ENCODE measurements at places on chromosomes 7 and 10.

DNA sequence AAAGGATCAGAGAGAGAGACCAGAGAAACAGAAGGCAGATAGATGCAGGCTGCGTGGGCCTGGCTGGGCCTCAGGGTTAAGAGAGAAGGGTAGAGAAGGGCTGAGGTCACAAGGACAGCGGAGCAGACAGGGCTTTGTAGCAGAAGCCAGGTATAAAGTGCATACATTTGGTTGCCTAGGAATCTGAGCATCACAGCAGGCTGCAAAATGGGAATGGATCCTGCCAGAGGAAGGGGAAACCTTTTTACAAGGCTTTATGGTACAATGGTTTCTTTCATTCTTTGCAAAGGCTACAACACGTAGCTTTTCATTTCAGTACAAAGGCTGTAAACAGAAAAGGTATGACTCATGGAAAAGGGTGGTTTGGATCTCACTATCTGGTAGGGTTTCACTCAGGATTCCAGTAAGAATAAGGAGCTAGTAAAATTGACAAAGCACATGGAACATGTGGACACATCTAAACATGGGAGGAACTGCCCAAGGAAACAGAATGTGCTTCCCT, 275.1 kb downstream of the DOCK4 start:
- DNase-seq, result no peak

- no peak for DNase-seq
These were observed 65.8 kb upstream of the PRKAR2B start for GRCh38 chr7:106978425-106979420.

DNA sequence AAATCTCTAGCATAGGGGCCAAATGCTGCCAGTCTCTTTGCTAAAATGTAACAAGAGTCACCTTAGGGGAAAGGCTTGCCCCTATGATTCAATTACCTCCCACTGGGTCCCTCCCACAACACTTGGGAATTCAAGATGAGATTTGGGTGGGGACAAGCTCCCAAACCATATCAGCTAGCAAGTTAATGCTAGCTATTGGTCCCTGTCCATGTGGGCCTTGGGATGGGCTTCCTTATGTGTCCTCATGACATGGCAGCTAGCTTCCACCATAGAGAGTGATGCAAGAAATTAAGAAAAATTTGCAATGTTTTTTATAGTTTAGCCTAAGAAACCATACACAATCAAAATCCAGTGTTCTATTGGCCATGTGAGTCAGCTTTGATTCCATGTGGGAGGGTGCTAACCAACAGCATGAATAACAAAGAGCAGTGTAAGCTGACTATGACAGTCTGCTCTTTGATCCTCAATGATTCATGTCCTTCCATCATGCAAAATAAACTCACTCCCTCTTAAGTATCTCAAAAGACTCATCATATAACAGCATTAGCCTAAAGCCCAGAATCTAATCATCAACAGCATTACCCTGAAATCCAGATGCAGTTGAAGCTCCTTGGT, 21.7 kb upstream of the ZNF365 start:
- DNase-seq, result no peak

DNA sequence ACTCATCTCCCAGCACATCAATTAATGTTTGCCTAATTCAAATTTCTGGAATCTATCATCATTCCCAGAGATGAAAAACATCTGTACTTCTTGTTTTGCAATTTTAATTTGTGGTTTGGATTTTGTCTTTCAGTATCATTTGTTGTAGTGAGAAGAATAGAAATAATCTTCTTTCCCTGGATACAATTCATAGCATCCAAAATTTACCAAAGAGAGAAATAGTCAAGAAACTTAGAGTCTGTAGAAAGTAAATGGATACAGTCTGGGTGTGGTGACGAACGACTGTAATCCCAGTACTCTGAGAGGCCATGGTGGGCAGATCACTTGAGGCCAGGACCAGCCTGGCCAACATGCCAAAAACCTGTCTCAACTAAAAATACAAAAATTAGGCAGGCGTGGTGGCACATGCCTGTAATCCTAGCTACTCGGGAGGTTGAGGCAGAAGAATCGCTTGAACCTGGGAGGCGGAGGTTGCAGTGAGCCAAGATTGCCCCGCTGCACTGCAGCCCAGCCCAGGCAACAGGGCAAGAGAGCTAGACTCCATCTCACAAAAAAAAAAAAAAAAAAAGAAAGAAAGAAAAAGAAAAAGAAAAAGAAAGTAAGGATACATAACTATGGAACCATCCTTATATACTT, 193.0 kb downstream of the RELN start:
- DNase-seq, result no peak

- DNase-seq, result no peak
These were observed 38.3 kb downstream of the AHCYL2 start for GRCh38 chr7:129263168-129263567.

DNA sequence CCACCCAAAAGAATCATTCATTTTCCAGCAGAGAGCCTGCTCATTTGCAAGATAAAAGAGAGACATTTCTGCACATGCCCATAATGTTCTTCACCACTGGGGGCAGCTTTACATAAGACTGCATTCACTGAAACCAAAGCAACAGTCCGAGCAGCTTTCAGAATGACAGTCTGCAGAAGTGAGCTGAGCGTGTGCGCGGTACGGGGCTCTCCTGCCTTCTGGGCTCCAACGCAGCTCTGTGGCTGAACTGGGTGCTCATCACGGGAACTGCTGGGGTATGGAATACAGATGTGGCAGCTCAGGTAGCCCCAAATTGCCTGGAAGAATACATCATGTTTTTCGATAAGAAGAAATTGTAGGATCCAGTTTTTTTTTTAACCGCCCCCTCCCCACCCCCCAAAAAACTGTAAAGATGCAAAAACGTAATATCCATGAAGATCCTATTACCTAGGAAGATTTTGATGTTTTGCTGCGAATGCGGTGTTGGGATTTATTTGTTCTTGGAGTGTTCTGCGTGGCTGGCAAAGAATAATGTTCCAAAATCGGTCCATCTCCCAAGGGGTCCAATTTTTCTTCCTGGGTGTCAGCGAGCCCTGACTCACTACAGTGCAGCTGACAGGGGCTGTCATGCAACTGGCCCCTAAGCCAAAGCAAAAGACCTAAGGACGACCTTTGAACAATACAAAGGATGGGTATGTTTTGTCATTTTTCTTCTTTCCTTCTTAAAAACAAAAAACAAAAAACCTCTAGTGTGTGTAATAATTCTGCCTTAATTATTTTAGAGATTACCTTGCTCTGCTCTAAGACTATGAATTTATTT, at the start of gene LRRTM3:
Gene LRRTM3 (plus strand): TSS at position 141 of the 820 bp plus-strand sequence.
- no peak for DNase-seq

GRCh38 chr7:17710312-17710711, 230.0 kb downstream of the SNX13 start:
- DNase-seq, result no peak

- no peak for DNase-seq
These were observed 3.0 kb downstream of the ZYX start for GRCh38 chr7:143384148-143384547.

DNA sequence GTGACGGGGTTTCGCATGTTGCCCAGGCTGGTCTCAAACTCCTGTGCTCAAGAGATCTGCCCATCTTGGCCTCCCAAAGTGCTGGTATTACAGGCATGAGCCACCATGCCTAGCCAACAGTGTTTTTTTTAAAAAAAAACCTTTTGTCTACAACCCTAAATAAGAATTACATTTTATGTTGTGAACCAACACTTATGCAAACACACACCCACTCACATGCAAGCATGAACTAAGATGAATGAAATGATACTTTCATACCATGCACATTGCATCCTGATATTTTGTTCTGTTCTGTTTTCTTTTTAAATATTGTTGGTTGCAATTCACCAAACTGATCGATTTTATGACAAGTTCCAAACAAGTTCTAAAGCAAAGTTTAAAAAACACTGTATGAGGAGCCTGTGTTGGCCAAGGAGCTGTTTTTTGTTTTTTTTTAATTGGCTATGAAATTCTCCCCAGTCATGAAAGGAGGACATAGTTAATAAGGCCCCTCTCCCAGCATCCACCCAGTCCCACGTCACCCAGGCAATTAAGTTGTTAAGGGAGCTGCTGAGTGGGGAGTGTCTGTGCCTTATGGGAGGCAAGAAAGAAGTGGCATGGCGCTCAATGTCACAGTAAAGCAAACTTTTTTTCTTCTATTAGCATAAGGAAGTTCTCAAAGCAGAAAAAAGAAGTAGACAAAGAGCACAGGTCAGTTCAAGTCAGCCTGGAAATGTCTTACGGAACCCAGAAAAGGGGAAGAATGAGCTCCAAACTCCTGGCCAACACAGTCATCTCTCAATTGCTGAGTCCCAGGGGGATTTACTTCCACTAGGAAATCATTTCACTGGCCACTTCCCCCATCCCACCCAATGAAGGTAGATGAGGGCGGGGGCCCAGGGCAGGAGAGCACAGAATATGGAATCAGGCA, 50.1 kb downstream of the NOD1 start:
- DNase-seq, result no peak

DNA sequence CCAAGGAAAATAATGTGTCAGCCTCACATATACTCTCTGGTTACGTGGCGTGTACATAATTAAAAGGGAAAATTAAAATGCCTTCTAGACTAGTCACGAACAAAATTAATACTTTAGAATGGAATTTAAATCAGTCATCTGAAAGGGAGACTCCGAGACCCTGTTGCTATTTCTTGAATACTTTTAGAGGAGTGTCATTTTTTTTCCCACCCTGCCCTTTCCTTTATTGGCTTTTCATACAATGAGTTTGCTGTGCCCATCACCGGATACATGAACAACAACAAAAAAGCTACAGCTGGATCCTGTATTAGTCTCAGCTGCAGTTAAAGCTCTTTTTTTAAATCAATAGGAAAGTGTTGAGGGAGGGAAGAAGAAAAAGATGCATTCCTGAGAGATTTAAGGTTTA, 20.1 kb downstream of the CYTH3 start:
- no peak for DNase-seq

DNA sequence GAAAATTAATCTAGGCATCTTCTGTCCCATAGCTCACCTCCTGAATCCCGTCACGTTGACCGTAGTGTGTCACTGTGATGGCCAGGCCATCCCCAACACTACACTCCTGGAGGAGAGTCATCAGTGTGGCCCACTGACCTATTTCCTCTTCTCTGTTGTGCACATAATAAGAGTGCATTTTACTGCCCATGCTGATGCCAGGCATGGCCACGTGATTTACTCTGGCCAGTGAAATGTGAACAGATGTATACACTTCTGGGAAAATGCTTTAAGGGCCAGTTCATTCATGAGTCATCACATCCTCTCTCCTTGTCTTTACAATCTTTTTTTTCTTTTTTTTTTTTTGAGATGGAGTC, 101.9 kb upstream of the PIP4K2A start:
- no peak for DNase-seq

GRCh38 chr7:41007351-41007751, 695.5 kb downstream of the INHBA start:
- DNase-seq, result no peak

DNA sequence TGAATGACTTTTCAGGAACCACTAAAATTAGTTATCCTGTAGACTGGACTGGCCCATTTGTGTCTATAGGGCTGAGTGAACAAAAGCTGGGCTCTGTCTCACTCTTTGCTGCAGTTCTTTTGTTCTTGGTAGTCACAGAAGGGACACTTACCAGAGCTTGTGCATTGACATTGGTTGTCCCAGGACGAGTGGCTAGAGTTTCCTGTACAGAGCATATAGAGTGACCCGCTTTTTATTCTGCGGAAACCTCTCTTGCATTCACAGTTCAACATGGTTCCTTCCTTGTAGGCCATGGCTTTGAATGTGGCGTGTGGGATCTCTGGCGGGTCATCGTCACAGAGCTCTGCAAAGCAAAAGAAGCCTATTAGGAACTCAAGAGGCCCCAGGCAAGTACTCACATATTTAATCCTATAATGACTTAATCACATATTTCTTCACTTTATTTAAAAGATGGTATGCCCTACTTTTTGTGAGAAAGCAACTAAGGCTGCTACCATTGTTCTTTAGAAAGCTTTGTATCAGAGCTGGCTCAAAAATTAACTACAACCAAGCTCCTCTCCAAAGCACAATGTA, 36.4 kb downstream of the IL2RA start:
- DNase-seq, result no peak

DNA sequence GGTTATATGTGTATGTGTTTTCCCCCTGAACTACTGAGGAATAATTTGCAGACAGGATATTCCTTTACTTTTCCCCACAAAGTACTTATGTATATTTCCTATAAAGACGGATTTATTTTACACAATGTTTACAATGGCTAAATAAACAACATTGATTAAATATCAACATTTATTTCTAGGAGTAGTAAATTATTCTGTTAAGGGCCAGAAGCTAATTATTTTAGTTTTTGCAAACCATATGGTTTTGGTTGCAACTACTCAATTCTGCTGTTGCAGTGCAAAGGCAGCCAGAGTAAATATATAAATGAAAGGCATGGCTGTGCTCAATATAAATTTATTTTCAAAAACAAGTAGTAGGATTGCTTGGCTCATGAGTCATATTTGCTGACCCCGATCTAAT, 907.1 kb upstream of the MBL2 start:
- DNase-seq, result no peak

Data from activated T-cell treated with anti-CD3 and anti-CD28 coated beads, Interleukin-2, amount 50 U/mL, for 1 hour (primary cell).